GM03348 (cell line): ENCODE measurements at places on chromosomes 2 and 18.

- DNase-seq: no peak
Observed at GRCh38 chr2:2810504-2810903, 479.4 kb upstream of the MYT1L start.

GRCh38 chr2:182980652-182981051, 57.6 kb downstream of the NCKAP1 start:
- no peak for DNase-seq

GRCh38 chr2:128813352-128814034, 494.8 kb upstream of the HS6ST1 start:
- DNase-seq: no peak

- DNase-seq: no peak
Observed at GRCh38 chr2:221447310-221447709, 124.8 kb downstream of the EPHA4 start.

- DNase-seq: no peak
Observed at GRCh38 chr18:39825485-39826150, 2129.4 kb upstream of the PIK3C3 start.

DNA sequence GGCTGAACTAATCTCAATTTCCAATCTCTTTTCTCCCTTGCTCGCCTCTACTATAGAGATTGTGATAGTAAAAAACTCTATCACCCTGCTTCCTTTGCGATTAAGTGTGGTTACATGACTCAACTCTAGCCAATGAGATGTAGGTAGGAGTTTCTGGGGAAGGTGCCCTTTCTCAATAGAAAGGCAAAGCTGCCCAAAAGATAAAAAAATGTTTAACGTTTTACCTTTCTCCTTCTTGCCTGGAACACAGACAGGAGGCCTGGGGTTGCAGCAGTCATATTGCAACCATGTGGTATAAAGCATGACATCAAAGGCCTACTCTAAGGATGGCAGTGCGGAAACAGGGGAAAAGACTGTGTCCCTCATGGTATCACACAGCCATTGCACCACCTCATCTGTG, 31.5 kb downstream of the TMEM37 start:
- no peak for DNase-seq

- DNase-seq: no peak
Observed at GRCh38 chr18:53785811-53786210, 438.7 kb downstream of the MBD2 start.

- DNase-seq: no peak
Observed at GRCh38 chr2:59586176-59586575, 967.3 kb downstream of the BCL11A start.

- DNase-seq: no peak
Observed at GRCh38 chr2:107809835-107810234, 16.9 kb upstream of the RGPD4 start.

DNA sequence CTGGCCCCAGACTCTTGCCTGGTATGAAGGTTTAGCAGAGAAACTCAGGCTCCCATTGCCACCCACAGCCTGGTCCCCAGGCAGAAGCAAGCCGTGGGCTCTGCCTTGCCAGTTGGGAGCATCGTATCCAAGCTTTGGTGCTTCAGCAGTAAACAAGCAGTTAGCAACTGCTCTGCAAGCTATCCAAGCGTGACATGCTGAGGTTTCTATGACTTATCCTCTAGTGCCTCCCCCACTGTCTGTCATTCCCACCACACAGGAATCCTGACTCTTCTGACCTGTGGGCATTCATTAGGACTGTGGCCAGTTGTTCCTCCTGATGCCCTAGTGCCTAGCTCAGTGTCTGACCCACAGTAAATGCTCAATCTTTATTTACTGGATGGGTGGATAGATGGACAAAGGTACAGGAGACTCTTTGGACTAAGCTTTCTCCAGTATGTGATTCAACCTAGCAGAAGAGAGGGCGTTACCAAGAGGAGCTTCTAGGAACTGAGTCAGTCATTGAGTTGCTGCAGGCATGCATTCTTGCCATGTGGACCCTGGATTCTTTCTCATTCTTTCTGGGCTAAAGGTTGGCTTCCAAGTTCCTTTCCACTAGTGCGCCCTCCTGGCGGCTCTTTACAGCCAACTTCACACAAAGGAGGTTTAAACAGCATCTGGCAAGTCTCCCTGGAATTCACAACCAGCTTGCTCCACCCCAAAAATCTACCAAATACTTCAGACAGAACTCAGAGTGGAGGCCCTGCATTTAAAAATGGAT, 40.6 kb upstream of the MRPL19 start:
- peak; percentile 82 for DNase-seq

DNA sequence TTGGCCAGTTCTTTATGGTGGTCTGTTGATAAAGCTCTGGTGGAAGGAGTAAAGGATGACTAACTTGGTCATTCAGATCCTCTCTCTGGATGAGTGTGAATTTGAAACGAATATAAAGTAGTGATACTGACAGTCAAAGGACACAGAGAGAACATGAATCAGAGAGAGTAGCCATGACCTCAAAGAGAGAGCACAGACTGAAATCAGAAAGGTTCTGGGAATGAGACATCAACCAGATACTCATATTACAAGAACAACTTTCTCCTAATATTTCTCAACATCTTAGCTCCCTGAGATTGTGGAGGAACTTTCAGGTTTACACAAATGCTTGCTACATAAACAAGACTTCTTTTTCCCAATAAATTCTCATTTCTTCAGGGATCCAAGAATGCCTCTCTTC, 849.1 kb upstream of the CHAC2 start:
- DNase-seq: no peak

- DNase-seq: no peak
Observed at GRCh38 chr2:196165016-196165415, 6.4 kb downstream of the STK17B start.

- no peak for DNase-seq
Observed at GRCh38 chr2:190972213-190972612, 41.8 kb downstream of the STAT1 start.

- peak; percentile 87 for DNase-seq
Observed at GRCh38 chr2:95043300-95044093, 18.0 kb downstream of the MAL start.

DNA sequence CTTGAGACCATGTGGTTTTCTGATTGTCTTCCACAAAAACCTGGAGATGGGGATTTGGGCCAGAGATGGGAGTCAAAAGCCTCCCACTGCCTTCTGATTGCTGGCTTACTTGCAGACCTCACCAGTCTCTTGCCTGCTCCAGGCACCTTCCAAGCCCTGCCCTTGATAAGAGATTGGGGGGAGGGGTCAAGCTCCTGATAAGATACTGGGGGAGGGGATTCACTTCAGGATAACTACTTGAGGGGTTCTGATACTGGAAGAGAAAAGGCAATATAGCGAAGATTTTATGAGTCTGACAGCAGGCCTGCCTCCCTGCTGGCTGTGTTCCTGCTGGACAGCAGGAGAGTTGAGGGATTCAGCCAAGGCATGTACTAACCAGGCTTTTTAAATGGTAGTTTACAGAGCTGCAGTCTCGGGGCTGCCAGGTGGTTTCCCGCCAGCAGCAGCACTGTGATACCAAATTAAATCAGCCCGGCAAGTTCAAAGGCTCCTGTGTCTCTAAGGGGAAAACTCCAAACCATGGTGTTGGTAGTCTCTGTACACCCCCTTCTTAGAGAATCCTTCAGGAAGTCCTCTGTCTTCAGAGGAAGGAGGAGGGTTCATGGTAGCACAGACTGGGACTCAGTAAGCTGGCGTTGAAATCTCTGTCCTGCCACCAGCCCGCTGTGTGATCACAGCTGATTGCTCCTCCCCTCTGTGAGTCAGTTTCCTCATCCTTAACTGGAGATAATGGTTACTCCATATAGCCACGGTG, 58.3 kb downstream of the FBXO36 start:
- peak; percentile 69 for DNase-seq

GRCh38 chr2:128405467-128405900, 86.8 kb upstream of the HS6ST1 start:
- no peak for DNase-seq

GRCh38 chr2:217966423-217967070, 36.2 kb downstream of the TNS1 start:
- no peak for DNase-seq

- DNase-seq: no peak
Observed at GRCh38 chr2:145315053-145315452, 795.1 kb upstream of the ZEB2 start.

DNA sequence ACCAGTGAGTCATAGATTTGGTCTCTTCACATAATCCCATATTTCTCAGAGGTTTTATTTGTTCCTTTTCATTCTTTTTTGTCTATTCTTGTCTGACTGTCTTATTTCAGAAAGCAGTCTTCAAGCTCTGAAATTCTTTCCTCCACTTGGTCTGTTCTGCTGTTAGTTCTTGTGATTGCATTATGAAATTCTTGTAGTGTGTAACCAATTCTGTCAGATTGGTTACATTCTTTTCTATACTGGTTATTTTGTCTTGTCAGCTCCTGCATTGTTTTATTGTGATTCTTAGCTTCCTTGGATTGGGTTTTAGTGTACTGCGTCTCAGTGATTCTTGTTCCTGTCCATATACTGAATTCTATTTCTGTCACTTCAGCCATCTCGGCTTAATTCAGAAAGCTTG, 18.6 kb downstream of the EHBP1 start:
- no peak for DNase-seq

GRCh38 chr18:32810314-32810713, 37.5 kb upstream of the KLHL14 start:
- DNase-seq: no peak

DNA sequence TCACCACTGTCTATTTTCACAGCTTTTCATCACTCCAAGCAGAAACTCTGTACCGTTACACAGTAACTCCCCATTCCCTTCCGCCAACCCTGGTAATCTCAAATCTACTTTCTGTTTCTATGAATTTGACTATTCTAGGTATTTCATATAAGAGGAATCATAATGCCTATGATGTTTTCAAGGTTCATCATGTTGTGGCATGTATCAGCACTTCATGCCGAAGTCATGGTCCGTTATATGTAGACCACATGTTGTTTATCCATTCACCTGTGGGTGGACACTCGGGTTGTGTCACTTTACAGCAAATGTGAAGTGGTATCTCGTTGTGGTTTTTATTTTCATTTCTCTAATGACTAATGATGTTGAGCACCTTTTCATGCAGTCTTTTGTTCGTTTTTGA, 21.6 kb downstream of the CPSF3 start:
- DNase-seq: no peak

GRCh38 chr2:184312970-184313369, 285.4 kb upstream of the ZNF804A start:
- DNase-seq: no peak

DNA sequence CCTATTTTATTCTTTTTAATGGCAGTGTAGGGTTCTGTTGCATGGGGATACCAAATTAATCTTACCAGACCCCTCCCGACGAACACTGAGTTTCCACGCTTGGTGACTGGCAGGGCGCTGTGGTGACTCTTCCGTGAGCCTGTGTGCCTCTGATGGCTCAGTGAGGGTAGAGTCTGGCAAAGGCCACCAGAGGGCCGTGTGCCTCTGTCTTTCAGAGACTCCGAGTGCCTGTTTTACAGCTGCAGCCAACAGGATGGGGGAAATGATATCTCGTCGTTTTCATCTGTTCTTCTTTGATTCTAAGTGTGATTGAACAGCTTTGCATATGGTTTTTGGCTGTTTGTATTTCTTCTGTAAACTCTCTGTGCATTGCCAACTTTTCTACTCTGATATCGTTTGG, 99.8 kb downstream of the ZNF236 start:
- DNase-seq: peak; percentile 74

- no peak for DNase-seq
Observed at GRCh38 chr18:44079606-44080005, 601.1 kb upstream of the SETBP1 start.

DNA sequence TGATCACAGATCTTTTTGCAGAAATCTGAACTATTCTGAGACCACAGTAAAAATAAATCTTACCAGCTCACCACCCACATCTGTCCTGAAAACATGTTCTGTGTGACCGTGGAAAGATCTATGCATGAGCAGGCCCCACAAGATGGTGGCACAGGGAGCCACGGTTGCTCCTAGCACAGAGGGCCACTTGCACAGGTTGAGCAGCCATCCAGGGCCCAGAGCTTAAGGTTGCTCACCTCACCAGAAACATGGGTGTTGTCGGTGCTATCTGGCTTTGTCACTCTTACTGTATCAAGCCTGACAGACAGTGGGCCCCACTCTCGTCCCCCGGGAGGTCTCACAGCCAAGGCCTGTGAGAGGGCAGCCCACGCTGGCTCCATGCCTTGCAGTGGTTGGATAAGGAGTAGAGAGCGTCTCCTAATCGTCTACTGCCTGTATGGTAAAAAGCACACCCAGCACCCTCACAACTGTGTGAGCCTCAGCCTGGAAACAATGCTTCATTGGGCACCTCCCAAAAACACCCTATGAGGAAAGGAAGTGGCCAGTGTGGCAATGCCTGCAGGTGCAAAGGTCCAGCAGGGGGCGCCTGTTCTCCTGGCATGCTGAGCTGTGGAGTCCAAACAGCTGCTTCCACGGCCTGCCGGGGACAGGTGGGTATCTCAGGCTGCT, 19.6 kb downstream of the TUBB6 start:
- DNase-seq: peak; percentile 81

DNA sequence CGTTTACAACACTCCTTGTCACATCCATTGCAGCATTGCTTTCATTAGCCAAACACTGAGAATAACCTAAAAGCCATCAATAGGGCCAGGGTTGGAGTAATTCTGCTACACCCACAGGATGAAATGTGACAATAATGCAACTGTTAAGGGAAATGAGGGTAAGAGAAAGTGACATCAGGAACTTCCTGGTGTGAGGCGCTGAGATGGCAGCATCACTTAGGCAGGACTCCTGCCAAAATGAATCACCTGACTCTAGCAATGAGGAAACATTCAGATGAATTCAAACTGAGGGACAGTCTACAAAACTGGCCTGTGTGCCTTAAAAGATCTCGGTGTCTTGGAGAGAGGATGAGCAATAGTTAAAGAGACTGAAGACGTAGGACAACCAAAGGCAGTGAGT, 115.6 kb upstream of the AGAP1 start:
- no peak for DNase-seq

DNA sequence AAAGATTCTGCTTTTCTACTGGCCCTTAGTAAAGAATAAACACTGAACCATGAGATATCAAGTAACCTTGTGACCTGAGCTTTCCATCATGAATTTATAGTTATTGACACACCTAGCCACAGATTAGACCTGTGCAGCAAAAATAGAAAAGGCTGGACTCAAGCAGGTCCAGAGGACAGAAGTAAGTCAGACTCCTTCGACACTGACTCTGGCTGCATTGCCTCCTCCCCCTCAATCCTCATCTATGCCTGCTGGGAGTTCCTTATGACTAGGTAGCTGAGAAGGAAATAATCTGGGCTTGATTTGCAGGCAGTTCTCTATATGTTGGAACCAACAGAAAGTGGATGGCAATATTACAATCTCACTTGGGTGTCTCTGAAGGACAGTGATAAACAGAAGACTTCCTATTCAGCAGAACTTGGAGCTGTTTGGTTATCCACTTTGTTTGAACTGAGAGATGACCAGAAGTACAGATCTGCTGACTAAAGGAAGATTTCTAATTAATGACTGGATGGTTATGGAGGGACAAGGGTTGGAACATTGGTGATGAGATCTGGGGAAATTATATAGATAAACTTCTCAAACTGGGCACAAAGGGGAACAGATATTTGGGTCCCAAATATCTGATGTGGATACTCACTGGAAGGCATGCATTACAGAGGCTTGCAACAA, 39.4 kb downstream of the ARID5A start:
- DNase-seq: no peak
